HAP-1 (cell line): ENCODE measurements at places on chromosomes 11 and 22.
A peak's percentile ranks its signal among the peaks of the same experiment; 100 is the strongest.

- DNase-seq = no peak
These were observed 110.4 kb downstream of the WNT11 start for GRCh38 chr11:76095891-76096290.

DNA sequence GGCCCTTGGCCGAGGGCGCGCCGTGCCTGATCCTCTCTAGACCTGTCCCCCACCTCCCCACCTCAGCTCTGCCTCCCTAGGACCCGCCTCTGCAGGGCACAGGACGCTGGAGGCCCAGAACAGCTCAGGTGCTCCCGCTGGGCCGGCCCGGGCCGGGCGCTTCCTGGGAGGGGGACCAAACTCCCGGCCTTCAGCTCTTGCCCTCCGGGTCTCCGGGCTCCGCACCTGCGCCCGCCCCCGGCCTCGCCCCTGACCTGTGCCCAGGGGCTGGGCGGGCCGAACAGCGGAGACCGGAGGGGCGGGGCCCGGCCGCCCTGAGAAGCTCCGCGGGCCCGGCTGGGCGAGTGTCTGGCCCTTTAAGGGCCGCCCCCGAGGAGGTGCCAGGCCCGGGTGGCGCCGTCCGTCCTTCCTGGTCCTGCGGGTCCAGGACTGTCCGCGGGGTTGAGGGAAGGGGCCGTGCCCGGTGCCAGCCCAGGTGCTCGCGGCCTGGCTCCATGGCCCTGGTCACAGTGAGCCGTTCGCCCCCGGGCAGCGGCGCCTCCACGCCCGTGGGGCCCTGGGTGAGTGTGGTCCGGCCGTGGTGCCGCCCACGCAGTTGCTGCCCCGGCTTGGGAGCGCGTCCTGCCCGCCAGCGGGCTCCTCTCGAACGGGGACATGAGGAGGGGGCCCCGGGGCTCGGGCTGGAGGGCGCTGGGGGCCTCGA is at the start of gene SSH3:
SSH3 (plus strand) TSS at position 399 of the 703 bp plus-strand sequence; CDS start at position 495, 96 bp downstream.
- DNase-seq = peak; percentile 81

GRCh38 chr11:60970369-60970774 is 1.1 kb upstream of the CD6 start:
- DNase-seq = peak; percentile 71

- DNase-seq = peak; percentile 34
These were observed 4.5 kb downstream of the NEAT1 start for GRCh38 chr11:65426839-65427690.

DNA sequence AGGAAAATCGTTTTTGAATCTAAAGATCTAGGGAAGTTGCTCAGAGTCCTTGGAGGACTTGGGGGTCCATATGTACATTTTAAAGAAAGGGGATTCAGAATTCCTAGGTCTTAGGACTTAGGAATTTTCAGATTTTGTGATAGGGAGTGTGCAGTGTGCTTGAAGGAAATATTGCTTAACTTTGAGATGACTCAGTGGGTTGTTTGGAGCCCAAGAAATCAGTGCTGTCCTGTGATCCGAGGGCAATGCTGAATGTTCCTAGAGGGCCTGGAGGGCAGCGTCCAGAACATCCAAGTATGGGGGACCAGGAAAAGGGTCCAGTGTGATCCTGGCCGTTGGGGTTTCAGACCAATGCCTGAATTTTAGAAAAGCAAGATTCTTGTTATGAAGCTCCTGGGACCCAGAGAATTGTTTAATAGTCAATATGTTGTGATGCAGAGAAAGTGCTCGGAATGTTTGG is 3.1 kb upstream of the IGF2 start:
- DNase-seq = no peak
